Spleen (tissue), 13 donors: ENCODE measurements at places on chromosomes 3 and 15.

DNA sequence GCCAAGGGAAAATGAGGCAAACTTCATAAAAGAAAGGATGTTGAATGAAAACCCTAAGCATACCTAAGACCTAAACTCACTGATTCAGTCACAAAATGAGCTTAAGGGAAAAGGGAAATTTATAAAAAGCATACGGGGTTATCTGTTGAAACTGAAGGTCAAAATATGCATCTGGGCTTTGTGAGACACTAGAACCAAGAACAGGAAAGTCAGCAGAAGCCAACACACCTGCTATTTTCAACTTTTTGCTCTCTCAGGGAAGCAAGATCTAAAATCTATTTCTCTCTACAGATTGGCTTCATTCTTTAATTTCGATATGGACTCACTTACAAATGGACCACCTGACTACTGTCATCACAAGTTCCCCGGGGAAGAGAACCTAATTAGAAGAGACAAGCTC, 338.6 kb upstream of the NECTIN3 start:
- no peak for DNase-seq

- peak; percentile 82 for DNase-seq
Observed at GRCh38 chr15:40929660-40930429, 705 bp downstream of the DLL4 start.

DNA sequence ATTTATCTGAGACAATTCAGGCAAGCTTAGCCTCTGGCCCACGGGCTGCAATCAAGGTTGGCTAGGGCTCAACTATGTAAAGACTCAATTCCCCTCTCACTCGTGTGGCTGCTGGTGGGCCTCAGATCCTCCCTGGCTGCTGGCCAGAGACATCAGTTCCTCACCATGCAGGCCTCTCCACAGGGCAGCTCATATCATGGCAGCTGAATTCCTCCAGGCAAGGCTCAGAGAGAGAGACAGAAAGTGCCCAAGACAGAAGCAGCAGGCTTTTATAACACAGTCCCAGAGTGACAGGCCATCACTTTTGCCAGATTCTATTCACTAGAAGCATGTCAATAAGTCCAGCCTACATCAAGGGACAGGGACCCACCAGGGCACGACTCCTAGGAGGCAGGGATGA, 63.2 kb downstream of the XXYLT1 start:
- DNase-seq = no peak

DNA sequence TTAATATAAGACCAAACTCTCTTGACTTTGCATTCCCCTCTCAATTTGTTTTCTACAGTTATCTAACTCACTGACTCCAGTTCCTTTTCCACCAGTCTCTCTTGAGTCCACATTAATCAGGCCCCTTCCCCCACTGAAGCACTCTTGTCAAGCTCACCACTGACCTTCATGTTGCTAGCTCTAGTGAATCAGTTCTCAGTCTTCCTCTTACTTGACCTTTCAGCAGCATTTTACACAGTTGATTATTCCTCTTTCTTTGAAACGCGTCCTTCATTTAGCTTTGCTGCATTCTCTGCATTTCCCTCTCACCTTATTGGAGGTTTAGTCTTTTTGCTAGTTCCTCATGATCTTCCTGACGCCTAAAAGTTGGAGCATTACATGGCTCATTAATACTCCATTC, 8.3 kb downstream of the PPP2R3A start:
- no peak for DNase-seq

DNA sequence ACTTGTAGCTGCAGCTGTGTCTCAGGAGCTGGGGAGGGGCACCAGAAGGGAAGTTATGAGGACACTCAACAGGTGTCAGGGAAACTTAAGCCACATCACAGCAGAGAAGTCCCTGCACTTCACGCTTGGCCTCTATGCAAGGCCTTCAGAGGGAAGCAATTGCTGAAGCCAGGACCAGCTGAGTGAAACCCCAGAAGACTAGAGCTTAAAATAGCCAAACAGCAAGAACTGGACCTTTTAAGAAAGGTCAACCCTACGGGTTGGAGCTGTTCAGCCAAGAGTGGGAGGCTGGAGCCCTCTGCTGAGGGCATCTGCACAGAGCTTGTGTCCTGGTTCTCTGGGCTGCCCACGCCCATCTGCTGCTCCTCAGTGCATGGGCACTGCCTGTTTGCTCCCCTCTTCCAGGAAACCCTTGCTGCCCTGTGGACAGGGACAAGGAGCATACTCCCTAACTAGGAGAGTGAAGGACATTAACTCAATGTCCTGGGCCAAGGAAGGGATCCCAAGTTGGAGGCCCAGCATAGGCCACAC, 3.9 kb upstream of the GRAMD2A start:
- DNase-seq = no peak

DNA sequence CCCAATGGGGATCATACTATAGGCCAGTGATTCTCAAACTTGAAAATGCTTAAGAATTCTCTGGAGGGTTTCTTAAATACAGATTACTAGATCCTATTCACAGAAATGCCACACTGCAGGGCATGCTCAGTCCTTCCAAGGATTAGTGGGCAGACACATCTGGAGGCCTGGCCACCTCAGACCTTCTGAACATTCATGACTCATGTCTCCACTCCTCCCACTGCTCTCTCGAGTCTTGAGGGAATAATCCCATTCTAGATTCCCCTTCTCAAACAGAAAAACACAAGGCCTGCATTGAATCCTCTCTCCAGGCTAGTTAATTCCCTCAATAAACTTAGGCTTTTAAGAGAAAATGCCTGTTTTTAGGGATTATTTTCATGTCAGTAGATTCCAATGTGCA, 22.1 kb downstream of the ZNF621 start:
- no peak for DNase-seq

- no peak for DNase-seq
Observed at GRCh38 chr3:144496141-144496835, 524.7 kb downstream of the DIPK2A start.

- DNase-seq = no peak
Observed at GRCh38 chr15:55741833-55742497, 987 bp downstream of the PRTG start.

GRCh38 chr15:34582461-34583371, 735 bp downstream of the GOLGA8B start:
- DNase-seq = peak; percentile 88

- no peak for DNase-seq
Observed at GRCh38 chr3:140421884-140422283, 256.0 kb upstream of the TRIM42 start.

GRCh38 chr3:81154611-81155143, 606.8 kb downstream of the GBE1 start:
- no peak for DNase-seq

DNA sequence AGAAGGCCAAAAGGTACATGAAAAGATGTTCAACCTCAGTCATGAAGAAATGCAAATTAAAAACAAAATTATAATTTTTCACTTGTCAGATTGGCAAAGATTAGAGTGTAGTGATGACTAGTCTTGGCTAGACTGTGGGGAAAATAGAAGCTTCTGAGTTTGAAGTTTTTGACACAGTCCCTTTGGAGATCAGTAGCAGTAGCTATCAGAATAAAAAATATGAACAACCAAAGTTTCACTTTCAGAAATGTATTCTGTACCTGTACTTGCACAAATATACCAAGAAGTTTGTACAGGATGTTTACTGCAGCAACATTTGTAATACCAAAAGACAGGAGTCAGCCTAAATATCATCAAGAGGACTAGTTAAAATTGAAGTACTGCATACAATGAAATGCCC, 14.1 kb downstream of the ATP2C1 start:
- no peak for DNase-seq

DNA sequence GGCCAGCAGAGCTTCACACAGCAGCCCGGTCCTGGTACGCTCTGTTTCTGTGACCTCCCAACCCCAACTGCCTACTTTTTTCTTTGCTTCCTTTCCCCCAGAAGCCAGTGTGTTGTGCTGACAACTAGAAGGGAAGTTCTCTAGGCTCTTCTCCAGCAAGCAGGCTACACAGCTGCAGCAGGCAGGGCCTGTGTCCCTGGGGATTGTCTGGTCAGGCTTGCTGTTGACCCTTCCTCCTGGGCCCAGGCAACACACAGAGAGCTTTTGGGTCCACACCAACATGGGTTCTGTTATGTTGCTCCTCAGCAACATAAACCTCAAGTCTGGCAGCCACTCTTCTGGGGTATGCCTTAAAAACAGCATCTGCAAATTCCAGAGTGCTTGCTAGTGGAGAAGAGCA, 36.2 kb upstream of the TSPAN3 start:
- no peak for DNase-seq

- DNase-seq = no peak
Observed at GRCh38 chr3:112320691-112321090, 12.3 kb upstream of the CD200 start.

DNA sequence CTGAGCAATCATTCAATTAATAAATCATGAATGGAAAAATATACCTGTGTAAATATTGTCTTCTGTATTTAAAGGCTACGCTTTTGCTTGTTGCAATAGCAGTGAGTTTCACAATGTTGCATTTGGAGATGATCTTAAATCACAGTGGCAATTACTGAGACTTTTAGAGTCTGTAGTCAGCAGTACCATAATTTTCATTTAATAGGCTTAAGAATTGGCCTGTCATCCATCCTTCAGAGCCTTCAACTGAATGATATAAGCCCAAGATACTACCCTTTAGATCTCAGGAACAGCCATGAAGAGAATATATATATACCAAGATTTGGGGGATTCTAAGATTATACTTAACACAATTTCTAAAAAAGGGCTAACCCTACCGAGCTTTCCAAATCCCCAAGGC, 458.1 kb downstream of the GBE1 start:
- DNase-seq = no peak

GRCh38 chr15:48507416-48508065, 138.0 kb downstream of the FBN1 start:
- DNase-seq = no peak

- DNase-seq = no peak
Observed at GRCh38 chr3:180700941-180701340, 21.7 kb upstream of the CCDC39 start.

DNA sequence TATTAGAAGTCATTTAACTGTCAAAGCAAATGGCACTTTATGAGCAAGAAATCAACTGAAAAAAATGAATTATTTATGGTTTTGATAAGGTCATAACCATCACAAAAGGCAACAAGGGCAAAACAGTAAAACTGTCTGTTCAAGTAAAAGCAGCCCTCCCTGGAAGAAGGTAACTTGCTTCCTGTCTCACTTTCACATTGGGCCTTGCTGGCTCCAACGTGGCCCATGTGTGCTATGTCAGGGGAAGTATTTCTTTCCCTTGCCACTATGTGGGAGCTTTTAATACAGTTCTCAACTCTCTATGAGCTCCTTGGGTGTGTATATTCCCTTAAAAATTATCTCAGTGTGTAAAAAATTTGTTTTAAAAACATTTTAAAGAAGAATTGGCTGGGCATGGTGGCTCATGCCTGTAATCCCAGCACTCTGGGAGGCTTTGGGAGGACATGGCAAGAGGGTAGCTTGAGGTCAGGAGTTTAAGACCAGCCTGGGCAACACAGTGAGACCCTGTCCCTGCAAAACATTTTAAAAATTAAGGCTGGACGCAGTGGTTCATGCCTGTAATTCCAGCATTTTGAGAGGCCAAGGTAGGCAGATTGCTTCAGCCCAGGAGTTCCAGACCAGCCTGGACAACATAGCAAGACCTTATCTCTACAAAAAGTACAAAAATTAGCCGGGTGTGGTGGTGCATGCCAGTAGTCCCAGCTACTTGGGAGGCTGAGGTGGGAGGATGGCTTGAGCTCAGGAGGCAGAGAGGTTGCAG, 45.2 kb upstream of the TJP1 start:
- DNase-seq = no peak

GRCh38 chr15:66840615-66841390, 138.8 kb downstream of the SMAD6 start:
- peak; percentile 25 for DNase-seq

DNA sequence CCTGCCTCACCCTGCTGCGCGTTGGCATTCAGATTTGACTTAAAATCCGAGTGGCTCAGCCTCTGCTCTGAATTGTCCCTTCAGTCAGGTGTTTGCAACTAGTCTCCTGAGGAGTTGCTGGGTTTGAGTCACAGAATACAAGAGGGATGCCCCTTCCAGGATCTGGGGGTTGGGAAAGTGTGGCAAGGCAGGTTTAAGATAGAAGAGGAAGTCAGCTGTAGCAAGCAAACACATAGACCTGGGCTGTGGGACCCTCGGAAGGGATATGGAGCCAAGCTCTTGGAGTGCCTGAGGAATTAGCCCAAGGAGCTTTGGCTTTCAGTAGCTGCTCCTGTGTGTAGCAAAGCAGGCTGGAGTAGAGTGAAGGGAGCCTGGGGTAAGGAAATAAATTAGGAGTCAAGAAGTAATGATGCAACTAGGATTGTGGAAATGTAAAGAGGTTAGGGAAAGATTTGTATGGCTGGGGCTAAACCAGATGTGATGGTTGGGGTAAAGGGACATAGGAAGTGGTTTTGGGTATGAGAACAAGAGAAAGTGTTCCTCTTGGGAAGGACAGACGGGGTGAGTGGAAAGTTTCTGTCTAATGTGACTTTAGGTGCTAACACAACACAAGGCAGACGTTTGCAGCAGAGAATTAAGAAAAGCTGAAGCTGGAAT, 41.2 kb downstream of the RAB7A start:
- DNase-seq = no peak

DNA sequence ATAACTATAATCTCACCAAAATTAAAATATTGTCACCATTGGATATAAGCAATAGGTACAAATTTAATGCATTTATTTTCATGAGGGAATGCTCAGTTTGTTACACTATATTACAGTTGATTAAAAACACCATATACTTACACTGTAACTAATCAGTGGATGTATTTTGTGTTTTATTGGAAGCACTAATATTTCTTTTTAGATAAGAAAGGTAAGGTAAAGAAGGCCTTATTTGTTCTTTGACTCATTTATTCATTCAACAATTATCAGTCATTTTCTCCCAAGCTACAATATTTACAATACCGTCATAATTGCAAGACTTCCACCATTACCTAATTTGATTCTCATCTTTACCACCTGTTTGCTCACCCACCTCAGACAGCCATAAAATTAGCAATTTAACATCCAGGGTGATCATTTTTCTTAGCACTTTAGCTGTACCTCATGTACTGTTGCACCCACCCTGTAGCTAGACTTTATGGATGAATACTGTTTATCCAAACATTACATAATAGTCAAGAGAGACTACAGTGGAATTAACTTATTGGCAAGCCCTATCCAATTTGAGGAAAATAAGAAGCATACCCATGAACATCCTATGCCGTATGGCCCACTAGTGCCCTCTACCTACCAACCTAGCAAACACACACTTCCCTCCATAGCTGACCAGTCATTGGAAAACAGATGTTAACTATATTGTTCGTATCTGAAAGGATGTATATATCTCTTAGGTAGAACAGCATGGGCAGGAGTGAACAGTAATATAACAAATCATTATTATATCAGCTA, 229.6 kb downstream of the BBX start:
- DNase-seq = no peak
